Stimulated activated naive CD4-positive, alpha-beta T cell treated with Interleukin-2 at 50 U/mL for 16 hours (primary cell): ENCODE measurements at places on chromosomes 5 and 9.
A peak's percentile ranks its signal among the peaks of the same experiment; 100 is the strongest.

DNA sequence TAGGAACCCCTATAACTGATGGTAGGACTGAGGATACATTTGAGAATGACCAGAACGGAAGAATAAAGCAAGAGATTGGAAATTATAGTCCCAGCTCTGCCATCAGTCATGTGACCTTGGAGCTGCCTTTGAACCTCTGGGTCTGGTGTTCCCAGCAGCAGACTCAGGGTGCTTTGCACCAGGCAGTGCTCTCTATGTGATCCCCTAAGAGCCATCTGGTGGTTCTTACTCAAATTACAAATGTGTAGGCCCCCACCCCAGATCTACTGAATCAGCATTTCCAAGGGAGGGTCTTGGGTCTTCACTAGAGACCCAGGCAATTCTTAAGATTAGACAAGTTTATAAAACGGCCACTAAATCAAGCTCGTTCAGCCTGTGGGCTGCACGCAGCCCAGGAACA lies 40.2 kb upstream of the PRDM12 start:
- DNase-seq = no peak

GRCh38 chr9:124255222-124255621 lies 2.5 kb upstream of the NEK6 start:
- DNase-seq = no peak

DNA sequence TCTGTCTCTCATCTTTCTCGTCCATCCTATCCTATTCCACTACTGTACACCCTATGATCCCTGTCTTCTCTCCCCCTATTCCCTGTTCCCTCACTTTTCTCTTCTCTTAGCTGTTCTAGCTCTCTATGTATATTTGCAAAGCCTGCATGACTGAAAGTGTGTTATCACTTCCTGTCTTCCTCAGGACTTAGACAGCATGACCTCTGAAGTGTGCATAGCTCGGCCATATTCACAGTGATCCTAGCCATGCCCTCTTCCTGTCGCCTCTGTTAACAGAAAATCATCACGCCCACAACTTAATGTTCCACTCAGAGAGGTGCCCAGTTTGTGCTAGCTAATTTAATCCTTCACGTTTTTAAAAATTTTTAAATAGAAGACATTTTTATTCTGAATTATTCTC lies 35.8 kb upstream of the CDH6 start:
- DNase-seq = no peak

- DNase-seq = peak; percentile 1
Measured at GRCh38 chr5:43482490-43483297, 971 bp downstream of the TMEM267 start.

GRCh38 chr9:98171176-98171925 lies 21.1 kb downstream of the CORO2A start:
- no peak for DNase-seq

DNA sequence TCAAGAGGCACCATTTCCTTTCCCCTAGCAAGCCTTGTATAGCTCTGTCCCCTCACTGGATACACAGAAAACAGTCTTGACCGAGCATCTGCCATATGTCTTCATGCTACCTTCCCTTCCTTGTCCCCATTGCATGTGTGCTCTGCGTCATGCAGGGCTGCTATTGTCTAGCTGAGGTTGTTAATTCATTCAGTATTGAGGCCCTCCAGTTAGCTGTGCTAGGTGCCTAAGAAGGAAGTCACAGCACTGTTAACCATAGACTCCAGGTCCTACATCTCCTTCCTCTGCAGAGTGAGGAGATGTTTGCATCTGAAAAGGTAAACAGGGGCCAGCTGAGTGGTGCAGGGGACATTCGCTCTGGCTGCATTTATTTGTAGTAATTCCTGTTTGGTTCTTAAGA lies 48.2 kb downstream of the SLC1A3 start:
- no peak for DNase-seq

- no peak for DNase-seq
Measured at GRCh38 chr9:120307599-120307998, 272.4 kb downstream of the CDK5RAP2 start.

GRCh38 chr9:6219040-6219439 lies 3.4 kb downstream of the IL33 start:
- no peak for DNase-seq

DNA sequence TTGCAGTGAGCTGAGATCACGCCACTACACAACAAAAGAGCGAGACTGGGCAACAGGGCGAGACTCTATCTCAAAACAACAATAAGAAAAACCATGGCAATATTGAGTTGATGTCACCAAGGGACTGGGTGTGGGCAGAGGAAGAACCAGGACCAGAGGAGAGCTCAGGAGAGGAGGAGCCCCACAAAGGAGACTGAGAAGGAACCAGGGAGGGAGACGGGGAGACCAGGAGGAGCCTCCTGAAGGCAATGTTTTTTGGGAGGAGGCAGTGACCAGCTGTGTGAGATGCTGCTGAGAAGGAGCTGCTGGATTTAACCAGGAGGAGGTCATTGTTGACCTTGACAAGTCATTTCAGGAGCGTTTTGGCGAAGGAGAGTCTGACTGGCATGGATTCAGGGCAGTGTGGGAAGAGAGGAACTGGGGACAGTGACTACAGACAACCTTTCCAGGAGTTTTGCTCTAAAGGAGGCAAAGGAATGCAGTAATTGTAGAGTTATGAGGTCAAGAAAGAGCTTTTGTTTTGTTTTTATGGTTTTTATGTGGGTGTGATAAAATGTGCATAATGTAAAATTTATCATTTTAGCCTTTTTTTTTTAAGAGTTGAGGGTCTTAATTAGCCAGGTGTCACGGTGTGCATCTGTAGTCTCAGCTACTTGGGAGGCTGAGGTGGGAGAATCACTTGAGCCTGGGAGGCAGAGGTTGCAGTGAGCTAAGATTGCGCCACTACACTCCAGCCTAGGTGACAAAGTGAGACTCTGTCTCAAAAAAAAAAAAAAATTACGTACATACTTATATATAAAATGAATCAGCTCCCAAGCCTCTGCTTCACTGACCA lies 17.9 kb downstream of the TRUB2 start:
- DNase-seq = no peak

- DNase-seq = no peak
Measured at GRCh38 chr9:74096420-74096819, 400.7 kb upstream of the RORB start.

GRCh38 chr5:98042961-98043360 lies 730.5 kb upstream of the RGMB start:
- DNase-seq = no peak

DNA sequence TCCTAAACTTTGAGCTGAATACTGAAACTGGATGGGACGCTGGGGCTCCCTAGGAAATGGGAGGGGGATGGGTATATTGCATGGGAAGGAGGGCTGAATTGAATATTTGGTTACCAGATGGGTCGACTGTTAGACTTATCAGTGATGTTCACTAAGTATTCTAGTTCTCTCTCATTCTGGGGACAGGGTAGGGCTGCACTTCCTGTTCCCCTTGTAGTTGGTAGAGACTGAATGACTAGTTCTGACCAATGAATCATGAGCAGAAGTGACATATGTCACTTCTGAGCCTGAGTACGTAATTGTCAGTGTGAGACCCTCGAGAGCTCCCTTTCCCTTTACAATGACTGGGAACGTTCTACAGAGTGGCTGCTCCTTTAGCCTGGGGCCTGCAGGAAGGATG lies 55.5 kb upstream of the DMRT1 start:
- no peak for DNase-seq

GRCh38 chr9:95459178-95459577 lies 57.6 kb downstream of the PTCH1 start:
- DNase-seq = no peak

- no peak for DNase-seq
Measured at GRCh38 chr5:16732356-16732755, 115.6 kb upstream of the RETREG1 start.

GRCh38 chr9:89278997-89279739 lies 31.8 kb upstream of the CKS2 start:
- no peak for DNase-seq

GRCh38 chr5:172788771-172789686 lies 18.0 kb upstream of the DUSP1 start:
- DNase-seq = no peak

DNA sequence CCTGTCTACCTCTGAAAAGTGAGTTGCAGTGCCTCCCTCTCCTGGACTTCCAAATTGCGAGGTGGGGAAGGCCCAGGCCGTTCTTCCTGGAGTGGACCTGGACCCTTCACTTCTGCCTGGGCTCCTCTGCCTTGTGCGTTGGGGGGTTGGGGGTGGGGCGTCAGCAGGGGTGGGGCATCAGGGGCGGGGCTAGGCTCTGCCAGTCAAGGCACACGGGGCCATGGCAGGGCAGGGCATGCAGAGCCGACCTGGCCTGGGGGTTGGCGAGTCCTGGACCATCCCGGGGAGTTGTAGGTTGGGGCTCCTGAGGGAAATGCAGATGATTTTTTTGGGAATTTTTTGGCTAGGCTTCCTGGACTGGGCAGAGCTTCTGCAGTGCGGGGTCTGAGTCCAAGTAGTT lies 87.1 kb downstream of the EHMT1 start:
- no peak for DNase-seq

- DNase-seq = no peak
Measured at GRCh38 chr5:9343146-9343850, 202.6 kb downstream of the SEMA5A start.

GRCh38 chr9:101479338-101480030 lies 43.9 kb upstream of the ALDOB start:
- DNase-seq = no peak

DNA sequence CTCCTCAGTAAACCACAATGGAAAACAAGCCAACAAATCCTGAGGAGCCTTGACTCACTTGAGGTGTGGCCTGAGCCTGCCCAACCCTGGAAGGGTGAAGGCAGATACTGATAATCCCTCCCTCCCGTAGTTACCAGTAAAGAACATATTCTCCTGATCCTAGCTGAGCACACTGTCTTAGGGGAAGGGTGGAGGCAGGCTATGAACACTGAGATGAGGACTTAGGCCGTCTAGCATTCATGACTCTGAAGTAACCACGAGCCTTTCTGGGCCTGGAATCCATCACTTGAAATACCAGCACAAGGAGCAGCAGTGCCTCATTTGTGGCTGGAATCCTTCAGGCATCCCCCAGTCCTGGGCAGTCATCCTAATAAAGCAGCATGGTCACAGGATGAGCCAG lies 124.5 kb upstream of the PRLR start:
- DNase-seq = no peak

DNA sequence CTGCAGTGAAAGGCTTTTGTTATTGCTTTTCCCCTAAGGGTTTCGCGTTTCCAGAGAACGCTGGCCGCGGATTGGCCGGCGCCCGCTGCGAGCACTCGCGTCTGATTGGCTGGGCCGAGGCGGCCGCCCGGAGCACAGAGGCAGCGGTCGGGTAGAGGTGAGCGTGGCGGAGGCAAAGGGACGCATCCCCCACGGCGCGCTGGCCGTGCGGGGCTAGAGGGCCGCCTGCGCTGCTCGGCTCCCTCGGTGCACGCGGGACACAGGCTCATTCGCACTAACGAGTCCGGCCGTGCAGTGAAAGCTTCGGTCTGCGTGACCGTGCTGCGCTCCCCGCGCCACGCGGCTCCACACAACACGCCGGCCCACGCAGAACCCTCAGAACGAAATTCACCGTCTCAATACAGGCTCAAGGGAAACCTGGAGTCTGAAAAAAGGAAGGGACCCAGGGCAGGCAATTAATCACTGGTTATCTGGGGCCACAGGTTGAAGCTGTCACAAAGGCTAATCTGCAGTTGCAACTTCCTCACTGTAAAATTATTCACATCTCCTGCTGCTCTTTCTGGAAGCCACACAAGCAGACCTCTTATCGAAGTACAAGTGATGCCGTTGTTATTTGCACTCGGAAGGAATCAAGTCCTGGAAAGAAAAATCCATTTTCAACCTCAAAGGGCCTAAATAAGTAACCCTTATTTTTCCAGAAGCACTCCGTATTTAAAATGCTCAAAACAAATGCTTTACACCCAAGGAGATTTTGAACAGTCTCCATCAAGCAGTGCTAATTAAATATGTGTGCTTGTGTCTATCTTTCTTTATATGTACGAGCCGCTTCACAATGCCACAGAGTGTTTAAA lies 94.6 kb downstream of the ZNF608 start:
- DNase-seq = no peak

DNA sequence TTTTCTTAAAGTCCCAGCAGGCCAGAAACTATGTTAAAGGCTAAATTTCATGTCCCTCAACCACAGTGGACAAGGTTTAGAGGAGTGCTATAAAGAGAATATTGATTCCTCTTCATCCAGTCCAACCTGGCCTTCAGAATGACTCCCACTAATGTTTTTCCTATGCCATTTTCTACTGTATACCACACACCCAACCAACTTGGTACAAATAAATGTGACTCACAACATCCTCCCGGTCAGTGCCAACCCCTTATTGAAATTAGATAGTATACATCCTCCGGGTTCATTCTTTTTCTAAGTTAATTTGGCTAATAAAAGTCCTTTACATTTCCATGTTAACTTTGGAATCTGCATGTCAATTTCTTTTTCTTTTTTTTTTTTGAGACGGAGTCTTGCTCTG lies 215.1 kb downstream of the TSSK1B start:
- no peak for DNase-seq

DNA sequence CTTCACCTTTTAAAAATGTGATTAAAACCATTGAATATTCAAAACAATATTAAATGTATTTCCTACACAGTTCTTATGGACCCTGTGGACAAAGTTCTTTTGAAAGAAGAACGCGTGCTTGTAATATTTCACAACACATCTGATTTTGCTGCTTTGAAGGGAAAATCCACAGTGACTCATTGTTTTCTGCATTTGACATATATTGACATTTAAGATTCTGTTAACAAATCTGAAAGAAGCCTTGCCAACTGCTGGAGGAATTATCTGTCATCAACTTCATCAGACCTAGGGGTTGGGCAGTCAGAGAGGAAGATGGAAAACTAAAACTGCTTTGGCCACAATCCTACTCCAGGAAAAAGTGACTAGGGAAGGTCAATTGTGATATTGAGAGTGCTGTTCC lies 56.9 kb upstream of the RASEF start:
- DNase-seq = no peak

DNA sequence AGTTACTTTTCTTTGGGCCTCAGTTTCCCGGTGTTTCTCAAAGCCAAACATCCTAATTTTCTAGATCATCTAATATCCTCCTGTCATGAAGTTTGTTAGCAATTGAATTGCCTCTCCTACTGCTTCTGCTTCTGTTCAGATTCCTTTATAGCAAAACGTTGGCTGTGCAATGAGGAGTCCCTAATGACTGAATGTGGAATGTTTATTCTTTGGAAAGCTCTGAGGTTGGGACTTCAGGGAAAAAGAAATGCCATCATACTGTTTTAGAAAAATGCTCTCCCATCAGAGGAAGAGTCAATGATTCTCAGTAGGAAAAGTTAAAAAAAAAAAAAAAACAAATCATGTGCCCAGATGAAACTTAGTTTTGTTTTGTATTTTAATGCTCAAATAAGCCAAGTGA lies 268.7 kb upstream of the PAPPA start:
- no peak for DNase-seq

DNA sequence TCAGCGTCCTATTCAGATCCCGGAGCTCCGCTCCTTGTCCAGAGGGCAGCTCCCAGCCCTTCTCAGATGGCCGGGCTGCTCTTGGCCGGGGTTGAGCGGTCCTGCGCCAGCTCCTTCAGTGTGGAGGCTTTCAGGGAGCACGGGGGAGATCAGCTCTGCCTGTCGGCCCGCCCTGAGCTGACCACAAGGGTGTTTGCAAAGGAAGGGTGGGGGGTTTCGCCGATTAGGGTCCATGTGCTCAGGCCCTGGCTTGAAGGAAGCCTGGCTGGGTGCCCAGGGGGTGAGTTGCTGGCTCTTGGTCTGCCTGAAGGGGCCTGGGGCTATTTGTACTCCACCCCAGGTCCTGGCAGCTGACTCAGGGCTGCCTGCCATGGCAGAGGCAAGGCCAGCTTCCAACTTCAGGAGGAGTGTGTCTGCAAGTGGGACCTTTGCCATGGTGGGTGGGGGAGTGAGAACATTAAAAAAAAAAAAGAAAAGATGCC lies 250.1 kb upstream of the KLF4 start:
- DNase-seq = no peak
